Activated naive CD8-positive, alpha-beta T cell treated with anti-CD3 and anti-CD28 coated beads for 36 hours (primary cell): ENCODE measurements at places on chromosomes 11 and 22.

DNA sequence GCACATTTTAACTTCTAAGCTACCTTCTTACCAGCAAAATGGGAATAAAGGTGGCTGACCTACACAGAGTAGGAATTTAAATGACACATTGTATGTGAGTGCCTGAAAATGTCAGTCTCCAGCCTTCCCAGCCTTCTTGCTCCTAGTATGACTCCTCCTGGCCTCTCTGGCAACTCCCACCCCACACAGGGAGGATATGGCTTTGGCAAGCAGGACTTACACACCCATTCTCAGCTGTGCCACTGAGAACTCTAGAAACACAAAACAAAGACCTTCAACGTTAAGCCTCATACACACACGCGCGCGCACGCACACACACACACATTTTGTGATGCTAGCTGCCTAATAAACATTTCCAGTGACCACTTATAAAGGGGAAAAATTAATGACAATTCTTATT is 65.8 kb downstream of the PACSIN2 start:
- DNase-seq: no peak

GRCh38 chr11:46445920-46446771 is 54.6 kb upstream of the CHRM4 start:
- no peak for DNase-seq

DNA sequence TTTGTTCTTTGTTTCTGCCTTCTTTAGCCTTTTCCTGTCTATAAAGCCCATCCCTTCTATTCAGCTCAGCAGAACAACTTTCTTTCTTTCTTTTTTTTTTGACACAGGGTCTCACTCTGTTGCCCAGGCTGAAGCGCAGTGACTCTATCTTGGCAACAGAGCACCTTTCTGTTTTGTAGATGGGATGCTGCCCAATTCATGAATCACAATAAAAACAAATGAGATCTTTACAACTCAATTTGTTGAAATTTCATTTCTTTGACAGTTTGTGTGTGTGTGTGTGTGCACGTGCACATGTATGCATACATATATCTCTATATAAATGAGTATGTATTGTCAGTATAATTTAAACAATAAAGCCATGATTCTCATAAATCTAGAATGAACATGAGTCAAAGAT is 25.5 kb downstream of the TSPAN18 start:
- no peak for DNase-seq

DNA sequence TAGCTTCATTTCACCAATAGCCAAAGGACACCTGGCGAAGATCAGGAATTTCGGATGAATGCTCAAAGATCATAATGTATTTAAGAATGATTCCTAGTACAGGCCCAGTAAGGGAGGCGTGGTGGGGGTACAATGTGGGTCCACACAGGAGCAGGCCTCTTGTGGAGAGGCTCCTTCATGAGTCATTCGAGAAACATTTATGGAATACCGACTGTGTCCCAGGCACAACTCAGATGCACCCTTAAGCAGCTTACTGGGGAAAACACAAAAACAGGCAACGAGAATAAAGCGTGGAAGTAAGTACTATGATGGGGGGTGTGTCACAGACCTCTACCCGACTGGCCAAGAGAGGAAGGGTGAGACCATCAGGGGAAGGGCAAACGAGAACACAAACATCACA is 44.5 kb downstream of the SMCO4 start:
- no peak for DNase-seq

DNA sequence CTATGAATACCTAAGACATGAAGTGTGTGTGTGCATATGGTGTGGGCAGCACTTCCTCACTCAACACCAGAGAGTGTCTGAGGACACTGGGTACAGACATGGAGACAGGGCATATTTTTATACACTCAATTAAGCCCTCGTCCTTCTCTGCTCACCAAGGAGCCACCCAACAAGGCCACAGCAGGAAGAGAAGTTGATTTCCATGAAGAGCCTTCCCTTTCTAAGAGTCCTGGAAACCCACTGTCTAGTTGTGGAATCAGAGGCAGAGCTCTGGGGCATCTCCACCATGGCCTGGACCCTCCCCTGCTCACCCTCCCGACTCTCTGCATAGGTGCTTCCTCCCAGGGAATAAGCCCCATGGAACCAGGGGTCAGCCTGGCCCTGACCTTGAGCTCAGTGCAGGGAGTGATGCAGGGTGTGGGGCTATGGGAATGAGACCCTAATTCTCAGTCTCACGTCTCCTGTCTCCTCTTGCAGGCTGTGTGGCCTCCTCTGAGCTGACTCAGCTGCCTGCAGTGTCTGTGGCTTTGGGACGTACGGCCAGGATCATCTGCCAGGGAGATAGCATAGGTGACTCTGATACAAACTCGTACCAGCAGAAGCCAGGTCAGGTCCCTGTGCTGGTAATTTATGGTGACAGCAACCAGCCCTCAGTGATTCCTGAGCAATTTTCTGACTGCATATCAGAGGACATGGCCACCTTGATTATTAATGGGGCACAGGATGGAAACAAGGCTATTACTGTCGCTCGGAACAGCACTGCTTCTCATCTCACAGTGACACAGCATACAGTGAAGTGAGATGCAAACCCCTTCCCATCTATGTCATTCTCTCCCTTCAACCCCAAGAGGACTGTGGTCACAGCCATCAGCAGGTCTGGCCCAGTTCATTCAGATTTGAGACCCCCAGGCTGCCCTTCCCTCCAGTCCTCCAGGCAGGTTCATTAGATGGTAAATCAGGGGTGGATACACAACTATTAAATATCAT is 14.6 kb upstream of the IGLL5 start:
- no peak for DNase-seq
